AML-193 (cell line): ENCODE measurements at places on chromosomes 7 and 10.

DNA sequence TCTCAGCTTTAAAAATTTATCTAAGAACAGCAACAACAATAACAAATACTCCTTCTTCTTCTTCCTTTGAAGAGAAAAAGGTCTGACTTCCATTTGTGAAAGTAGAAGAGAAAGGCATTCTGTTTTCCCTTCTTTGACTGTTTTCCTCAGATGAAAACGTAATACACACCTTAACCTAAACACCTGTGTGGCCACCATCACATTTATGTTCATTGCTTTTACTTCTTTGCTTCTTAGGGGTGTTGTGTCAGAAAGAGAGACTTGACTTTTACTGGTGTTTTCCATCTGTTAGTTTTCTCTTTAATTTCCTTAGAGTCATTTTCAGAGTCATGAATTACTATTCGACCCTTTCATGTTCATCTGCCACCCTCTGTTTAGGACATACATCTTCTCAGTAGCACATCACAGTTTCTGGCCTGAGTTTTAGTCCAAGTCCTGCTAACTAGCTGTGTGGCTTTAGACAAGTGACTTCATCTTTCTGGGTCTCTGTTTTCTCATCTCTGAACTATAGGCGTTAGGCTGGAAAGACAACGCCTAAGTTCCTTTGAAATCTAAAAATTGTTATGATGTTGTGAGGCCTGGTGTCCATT is 283.8 kb downstream of the GATA3 start:
- no peak for DNase-seq

DNA sequence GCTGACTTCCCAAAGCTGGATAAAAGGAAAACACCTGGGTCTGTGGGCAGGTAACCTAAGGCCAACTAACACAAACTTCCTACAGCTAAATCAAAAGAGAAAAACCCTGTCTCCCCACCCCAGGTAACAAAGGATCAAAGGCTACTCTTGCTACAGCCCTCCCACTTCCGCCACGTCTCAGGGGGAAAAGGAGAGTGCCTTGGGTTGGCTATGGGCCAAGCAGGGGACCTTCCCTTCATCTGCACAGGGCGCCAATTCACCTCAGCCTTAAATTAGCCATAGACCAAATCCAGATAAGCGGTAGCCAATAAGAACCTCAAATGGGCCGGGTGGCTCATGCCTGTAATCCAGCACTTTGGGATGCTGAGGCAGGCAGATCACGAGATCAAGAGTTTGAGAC is 69.1 kb upstream of the LANCL2 start:
- no peak for DNase-seq

- no peak for DNase-seq
Observed at GRCh38 chr7:93751421-93751820, 139.1 kb downstream of the TFPI2 start.

GRCh38 chr7:135673360-135673706 is 11.0 kb downstream of the STMP1 start:
- no peak for DNase-seq

DNA sequence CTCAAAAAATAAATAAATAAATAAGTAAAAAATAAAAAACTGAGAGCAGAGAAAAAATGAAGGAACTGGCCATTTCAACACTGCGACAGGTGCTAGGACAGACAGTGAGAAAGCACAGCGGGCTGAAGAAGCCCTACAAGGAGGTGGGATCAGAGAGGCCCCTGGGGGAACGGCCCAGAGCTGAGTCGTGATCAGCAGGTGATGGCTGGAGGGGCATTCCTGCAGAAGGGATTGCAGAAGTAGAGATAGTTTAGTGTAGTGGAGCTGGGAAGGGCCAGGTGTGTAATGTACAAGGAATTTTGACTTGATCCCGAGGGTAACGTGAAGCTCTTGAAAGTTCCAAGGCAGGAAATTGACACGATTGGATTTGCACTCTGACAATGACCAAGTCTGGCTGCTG is 112.1 kb downstream of the CUL2 start:
- no peak for DNase-seq

DNA sequence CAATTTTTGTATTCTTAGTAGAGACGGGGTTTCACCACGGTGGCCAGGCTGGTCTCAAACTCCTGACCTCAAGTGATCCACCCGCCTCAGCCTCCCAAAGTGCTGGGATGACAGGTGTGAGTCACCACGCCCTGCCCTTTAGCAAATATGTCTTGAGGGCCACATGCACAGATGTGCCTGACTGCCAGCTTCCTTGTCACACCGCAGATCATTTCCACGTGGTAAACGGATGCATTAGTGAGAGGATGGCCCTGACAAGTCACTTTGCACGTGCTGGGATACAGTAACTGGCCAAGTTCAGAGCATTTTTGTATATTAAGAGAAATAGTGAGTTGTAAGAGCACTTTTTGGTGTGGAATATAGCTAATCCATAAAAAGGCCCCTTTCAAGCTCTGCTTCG is 44.3 kb upstream of the FAM180A start:
- DNase-seq = no peak

- no peak for DNase-seq
Observed at GRCh38 chr10:67607472-67607871, 88.5 kb downstream of the CTNNA3 start.
